GM13976 (cell line): ENCODE measurements at places on chromosomes 4 and X.

DNA sequence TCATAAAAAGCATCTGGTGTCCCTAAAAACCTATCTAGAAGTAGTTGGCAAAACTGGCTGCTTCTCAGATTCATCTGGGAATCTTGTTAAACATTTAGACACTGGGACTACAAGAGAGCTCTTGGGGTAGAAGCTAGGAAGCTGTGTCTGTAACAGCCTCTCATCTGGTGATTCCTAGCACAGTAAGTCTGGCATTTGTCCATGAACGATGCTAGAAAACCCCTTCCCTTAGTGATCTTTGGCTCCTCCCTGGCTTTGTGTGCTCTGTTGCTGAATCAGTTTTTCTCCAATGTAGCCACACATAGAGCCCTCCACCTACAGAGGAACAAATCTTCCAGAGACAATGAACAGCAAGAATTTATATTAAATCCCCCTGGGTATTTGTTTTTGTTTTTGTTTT, 951.7 kb upstream of the LCORL start:
- no peak for DNase-seq

DNA sequence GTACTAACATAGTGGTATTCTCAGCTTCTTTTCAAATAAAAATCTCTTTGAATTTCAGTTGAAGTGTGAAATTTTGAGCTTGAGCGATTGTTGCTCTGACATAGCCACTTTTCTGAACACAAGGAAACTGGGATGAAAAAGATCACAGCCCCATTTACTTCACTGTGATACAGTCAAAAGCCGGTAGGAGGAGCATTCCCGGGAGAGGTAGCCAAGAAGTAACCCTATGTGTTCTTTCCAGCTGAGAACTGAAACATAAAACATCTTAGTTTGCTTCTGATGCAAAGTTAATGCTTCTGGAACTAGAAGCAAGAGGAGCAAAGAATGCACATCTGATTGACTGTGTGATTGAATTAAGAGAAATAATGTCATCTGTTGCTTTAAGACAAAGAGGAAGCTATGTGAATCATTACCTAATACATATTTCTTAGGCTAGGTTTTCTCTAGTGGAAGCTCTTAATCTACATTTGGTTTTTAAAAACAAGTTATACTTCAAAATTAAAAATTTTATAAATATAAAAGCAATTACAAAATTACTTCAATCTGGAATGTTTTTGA, 88.3 kb upstream of the UNC5C start:
- DNase-seq: no peak

DNA sequence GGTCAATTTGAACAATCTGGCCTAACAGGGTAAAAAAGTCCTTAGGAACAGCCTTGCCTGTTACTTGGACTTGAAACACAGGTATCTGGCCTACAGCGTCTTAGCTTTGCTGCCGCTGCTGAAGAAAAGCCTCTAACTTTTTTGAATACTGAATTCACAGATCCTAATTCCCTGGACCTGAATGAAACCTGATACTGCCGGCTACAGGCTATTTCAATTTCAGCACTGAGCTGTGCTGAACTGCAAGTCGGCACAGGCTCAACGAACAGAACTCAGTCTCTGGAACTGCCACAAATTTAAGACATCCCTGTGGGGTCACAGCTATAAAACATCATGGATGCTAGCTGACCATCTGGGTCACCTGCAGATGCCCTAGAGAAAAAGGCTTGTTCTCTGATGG, 7.2 kb downstream of the NR0B1 start:
- DNase-seq: no peak

DNA sequence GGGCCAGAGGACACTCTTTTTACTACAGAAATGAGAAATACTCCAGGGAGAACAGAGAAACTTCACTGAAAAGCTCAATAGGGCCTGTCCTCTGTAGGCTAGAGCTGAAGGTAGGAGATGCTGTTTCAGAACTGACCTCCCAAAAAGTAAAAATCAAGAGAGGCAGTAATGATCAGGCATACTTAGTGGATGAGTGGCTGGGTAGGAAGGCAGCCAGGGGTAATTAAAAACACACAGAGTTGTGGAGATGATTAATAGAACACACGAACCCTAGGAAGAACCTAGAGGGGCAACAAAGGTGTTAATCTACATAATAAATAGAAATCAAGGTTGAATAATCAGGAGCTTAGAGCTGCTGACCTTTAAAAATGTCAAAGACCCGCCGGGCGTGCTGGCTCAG, 582.4 kb upstream of the ADGRL3 start:
- no peak for DNase-seq

DNA sequence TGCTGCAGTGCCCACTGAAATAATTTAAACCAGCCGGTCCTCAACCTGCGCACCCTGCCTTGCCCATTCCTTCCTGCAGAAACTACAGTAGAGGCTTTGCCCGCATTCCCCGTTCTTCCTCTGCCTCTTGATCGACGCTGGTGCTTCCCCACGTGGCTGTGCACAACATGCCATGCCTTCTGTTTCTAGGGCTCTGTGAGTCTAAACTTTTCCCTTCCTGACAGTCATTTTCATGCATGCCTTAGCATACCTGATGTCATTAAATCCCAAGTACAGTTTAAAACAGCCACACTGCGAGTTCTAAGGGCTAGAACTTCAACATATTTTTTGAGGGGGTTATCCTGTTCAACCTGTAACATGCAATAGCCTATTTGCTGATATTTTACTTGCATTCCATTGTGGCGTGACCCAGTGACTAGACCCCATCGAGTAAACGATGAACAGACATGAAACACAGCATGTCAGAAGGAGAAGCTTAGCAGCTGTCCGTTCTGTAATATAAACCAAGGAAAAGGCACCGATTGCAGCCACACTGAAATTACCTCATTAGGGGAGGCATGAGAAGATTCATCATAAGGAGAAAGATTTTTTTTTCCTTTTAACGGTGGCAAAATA, 232.5 kb downstream of the ARHGAP10 start:
- DNase-seq: no peak

- no peak for DNase-seq
These were observed 1844.4 kb upstream of the PCDH10 start for GRCh38 chr4:131304686-131305085.

GRCh38 chr4:26719954-26720552, 136.2 kb downstream of the TBC1D19 start:
- no peak for DNase-seq

DNA sequence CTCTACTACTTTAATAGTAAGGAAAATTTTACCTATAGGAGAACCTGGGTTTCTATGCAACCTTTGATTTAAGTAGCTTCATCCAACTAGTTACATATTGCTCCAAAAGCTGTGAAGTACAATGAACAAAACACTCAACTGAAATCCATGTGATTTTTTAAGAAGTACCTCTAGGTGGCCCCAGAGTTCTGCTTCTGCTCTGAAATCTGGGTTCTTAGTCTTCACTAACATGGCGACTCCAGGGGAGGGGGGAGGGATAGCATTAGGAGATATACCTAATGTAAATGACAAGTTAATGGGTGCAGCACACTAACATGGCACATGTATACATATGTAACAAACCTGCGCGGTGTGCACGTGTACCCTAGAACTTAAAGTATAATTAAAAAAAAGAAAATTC, 73.4 kb upstream of the MAGEB2 start:
- DNase-seq: no peak

DNA sequence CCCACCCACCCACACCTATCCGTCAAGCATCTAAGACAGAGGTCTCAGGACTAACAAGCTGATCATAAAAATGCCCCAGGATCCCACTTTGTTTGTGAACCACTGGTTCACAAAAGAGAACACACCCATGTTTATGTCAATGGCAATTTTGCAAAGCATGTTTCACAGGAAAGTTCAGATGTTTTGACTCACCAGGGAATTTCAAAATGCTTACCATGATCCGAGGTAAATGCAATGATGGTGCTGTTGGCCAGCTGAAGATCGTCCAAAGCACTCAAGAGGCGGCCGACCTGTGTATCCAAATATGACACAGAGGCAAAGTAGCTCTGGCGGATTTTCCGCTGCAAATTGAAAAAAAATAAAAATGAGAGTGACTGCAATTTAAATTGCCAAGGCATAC, 15.0 kb downstream of the IDS start:
- DNase-seq: no peak

DNA sequence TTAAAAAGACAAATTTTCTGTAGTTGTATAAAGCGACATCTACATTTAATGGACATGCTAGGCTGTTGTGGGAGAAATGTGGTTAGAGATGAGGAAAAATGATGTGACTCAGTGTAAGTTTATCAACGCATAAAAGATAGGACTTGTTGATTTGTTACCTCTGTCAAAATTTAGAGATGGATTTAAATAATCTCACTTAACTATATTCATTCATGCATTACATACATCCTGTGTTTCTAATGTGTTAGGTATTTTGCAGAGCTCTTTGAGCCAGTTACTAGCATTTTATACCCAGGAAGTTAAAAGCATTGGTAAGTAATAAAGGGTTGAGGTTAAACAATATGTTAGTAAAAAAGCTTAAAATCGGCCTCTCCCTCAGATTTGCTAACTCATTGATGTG, 34.3 kb downstream of the METAP1 start:
- no peak for DNase-seq

DNA sequence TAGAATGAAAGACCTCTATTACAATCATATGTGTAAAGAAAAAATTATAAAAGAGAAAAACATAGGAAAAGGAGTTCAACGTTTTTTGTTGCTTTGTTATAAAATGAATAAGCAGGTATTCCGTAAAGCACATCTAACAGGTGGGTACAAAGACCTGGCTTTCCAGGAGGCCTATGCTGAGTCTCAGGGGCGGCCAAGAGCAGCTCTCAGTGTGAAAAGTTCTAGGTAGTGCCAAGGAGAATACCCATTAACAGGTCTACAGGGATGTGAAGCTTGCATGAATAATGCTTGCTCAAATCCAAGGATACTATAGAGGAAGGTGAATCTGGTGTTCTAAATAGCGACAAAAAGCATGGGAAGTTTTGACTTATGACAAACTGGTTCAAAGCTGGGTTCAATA, 944.4 kb downstream of the PDHA2 start:
- DNase-seq: no peak

- no peak for DNase-seq
These were observed 134.7 kb downstream of the SHROOM3 start for GRCh38 chr4:76569706-76570105.

- DNase-seq: no peak
These were observed 697.3 kb downstream of the CCSER1 start for GRCh38 chr4:90824266-90825150.

GRCh38 chrX:35890699-35891098, 28.8 kb upstream of the CFAP47 start:
- DNase-seq: peak; percentile 16

DNA sequence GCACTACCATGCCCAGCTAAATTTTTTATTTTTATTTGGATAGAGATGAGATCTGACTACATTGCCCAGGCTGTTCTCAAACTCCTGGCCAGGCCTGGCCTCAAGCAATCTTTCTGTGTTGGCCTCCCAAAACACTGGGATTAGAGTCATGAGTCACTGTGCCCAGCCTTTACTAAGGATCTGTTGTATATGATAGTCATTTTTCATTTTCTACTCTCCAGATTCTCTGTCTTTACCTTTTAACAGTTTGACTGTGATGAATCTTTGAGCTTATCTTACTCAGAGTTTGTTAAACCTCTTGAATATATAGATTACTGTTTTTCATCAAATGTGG, 161.8 kb downstream of the FNIP2 start:
- no peak for DNase-seq

DNA sequence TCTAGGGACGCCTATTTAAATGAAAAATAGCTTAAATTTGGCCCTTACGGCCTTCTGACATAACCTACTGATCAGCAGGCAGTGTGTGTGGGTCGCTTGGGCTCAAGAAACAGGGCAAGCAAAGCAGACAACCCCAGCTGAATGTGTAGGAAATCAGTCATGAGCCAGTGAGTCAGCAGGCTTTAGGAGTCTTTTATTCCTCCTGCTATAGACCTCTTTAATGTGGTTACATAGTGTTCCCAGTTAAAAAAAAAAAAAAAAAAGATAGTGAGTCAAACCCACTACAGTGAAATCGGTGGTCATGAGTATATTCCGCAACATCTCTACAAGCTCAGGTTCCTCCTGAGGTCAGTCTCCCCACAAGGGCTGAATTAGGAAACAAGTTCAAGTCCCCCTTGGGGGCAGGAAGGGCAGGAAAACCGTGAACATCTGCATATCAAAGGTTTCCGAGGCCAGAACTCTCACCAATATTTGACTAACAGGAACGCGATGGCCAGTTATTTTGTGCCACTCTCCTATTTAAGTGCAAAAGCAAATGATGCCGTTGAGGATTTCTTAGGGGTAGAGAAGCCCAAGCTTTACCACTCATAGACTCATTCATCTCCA, 32.7 kb downstream of the ACSL1 start:
- DNase-seq: no peak

DNA sequence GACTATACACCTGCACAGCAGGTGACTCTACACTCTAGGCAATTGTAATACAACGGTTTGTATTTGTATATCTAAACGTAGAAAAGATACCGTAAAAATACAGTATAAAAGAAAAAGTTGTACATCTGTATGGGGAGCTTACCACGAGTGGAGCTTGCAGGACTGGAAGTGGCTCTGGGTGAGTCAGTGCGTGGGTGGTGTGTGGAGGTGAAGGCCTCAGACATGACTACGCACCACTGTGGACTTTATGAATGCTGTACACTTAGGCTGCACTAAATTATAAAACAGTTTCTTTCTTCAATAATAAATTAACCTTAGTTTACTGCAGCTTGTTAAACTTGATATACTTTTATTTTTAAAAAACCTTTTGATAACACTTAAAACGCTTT, 85.0 kb upstream of the FAT1 start:
- DNase-seq: no peak

DNA sequence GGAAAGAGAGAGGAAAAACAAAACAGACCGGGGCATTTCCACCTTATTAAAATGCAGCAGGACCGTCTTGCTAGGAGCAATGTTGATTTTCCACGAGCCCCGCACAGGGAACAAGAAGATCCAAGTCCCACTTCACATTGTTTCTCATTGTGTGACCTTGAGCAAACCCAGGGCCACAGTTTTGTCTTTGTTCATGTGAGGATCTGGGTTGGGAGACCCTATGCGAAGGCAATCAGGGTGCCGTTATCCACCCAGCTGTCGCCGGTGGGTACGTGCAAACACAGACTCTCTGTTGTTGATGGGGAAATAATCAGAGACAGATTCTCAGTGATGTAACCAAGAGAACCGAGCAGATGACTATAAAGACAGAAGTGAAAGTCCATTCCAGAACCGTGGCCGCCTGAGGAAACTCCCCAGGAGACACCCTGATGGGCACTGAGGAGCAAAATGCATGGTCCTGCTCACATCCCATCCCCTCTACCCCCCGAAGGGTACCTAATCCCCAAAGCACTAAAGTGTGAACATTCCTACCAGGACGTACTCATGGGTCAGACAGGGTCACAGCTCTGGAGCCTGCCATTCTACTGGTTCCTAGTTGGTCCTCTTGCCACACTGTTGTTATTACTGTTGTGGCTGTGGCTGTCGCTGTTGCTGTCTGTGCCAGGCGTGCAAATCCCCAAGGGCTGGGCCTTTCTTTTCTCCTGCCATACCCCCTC, 102.7 kb upstream of the RBPJ start:
- peak; percentile 58 for DNase-seq

DNA sequence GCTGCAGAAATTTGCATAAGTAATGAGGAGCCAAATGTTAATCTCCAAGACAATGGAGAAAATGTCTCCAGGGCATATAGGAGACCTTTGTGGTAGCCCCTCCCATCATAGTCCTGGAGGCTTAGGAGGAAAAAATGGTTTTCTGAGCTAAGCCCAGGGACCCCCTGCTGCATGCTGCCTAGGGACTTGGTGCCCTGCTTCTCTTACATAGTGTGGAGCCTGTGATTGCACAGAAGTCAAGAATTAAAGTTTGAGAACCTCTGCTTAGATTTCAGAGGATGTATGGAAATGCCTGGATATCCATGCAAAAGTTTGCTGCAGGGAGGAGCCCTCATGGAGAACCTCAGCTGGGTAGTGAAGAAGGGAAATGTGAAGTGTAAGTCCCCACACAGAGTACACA, 379.4 kb upstream of the TACR3 start:
- no peak for DNase-seq
